ENCODE measurements at places on chromosomes 6 and 20. TPM values are rescaled to one million over a fixed set of nuclear protein-coding genes. Genes with fewer than 3 reads are reported as not detected.

The OPRL1 gene
- total RNA-seq: 0.51 TPM

The ERVFRD-1 gene
- not detected for total RNA-seq

The KHDC1 gene
- total RNA-seq: 5.8 TPM

The LKAAEAR1 gene
- not detected for total RNA-seq

The CNKSR3 gene
- 14.9 TPM for total RNA-seq

The DEF6 gene
- total RNA-seq: 23.6 TPM

The EPHA7 gene
- 0.06 TPM for total RNA-seq

The CYP21A2 gene
- not detected for total RNA-seq

The SAMHD1 gene
- 12.7 TPM for total RNA-seq

The SOX18 gene
- total RNA-seq: not detected

The BPIFB4 gene
- not detected for total RNA-seq

The KCNK15 gene
- total RNA-seq: 1.3 TPM

The ZNF334 gene
- 0.54 TPM for total RNA-seq

The CALHM4 gene
- total RNA-seq: not detected

The TGM2 gene
- 33.4 TPM for total RNA-seq

DNA sequence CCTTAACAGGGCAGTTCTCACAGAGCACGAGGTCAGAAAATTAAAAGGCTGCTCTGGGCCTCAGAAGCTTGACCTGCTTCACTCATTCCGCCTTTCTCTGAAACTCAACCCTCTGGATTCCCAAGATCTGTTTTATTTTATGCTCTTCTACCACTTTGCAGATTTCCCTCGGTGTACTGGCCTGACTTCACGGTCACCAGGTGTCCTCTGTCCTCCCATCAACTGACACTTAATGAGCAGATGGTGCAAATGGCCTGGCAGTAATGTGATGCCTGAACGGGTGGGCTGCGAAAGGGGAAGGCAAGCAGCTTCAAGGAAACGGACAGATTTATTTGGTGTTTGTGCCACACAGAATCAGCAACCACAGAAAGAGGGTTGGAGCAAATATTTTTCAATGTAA lies 169.7 kb upstream of the TFAP2D start:
- DNase-seq: no peak

GRCh38 chr20:19347943-19348456 lies 135.6 kb downstream of the SLC24A3 start:
- peak; percentile 21 for DNase-seq

DNA sequence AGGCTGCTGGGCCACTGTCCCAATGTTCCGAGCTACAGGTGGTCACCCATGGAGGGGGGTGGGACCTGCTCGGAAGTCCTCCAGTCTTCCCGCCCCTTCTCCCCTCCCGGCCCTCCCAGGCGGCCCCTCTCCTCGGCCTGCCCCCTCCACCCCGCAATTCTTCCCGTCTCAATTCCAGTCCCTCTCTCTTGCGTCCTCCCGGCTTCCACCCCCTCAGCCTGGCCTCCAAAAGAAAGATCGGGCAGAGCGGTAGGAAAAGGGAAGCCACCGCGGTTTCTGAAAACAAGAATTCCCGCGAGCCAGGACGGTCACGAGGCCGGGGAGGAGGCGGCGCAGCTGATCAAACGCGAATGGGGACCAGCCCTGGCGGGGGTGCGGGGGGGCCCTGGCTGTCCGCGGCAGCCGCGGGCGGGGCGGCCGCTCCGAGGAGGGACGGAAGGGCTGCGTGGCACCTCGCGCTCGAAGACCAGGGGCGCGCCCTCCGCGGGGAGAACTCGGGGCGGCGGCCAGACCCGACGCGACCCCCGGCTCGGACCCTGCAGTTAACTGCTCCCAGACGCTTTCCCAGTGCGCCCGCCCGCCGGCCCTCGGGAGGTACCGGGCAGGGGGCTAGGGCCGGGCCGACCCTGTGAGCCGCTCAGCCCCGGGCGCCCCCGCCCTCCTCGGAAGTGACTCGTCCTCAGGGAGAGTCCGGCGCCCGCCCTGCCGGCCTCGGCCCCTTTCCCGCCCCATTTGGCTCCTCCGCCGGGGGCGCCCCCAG lies 1.0 kb downstream of the PXDC1 start:
- peak; percentile 81 for DNase-seq

DNA sequence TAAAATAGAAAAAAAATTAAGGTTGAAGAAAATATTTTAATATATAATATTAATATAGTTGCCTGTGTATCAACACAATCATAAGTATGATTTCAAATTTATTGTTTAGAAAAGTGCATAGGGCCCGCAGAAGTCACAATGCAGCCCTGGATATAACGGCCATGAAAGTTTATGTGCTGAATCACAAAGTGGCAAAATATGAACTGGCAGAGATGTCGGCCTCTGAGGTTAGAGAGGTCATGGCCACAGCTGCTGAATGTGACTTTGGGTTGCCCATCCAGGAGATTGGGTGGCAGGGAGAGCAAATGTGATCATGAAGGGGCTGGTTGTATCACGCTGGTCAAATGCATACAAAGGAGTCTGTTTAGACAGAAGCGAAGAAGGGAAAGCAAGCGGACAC lies 35.7 kb downstream of the COL11A2 start:
- DNase-seq: no peak

DNA sequence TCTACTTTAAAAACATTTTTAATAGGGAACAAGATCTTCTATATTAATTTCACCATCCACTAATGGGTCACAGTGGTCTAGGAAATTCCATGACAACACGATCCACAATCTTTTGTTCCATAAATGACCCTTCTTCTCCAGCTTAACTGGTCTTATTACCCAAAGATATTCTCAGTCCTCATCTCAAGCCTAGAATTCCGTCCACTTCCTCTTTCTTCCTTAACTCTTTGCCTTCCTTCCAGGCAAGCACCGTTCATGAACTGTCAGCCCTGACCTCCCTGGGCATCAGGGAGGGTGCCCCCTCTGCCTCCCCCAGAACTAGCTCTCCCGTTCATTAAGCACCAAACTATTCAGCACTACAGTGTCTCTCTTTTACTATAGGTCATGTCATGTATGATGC lies 8.0 kb downstream of the SAYSD1 start:
- no peak for DNase-seq

GRCh38 chr6:24255676-24256075 lies 102.2 kb downstream of the DCDC2 start:
- DNase-seq: no peak

- DNase-seq: no peak
Measured at GRCh38 chr20:34461779-34462087, 54.5 kb upstream of the DYNLRB1 start.

DNA sequence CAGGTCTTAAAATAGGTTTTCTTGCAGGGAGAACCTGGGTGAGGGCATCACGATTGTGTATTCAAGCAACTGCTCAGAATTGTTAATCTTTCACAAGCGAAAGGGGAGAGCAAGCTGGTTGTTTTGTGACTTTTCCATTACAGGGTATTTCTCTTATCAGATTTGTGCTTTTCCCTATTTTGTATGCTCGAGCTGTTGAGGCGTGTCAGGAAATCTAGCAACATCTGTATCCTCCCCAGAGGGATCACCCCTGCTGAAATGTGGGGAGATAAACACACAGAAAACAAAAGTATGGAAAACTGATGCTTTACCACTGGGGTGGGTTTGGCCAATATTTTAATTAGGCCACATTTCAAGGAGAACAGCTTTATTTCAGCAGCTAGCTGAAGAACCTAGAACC lies 187.0 kb downstream of the DTNBP1 start:
- no peak for DNase-seq

DNA sequence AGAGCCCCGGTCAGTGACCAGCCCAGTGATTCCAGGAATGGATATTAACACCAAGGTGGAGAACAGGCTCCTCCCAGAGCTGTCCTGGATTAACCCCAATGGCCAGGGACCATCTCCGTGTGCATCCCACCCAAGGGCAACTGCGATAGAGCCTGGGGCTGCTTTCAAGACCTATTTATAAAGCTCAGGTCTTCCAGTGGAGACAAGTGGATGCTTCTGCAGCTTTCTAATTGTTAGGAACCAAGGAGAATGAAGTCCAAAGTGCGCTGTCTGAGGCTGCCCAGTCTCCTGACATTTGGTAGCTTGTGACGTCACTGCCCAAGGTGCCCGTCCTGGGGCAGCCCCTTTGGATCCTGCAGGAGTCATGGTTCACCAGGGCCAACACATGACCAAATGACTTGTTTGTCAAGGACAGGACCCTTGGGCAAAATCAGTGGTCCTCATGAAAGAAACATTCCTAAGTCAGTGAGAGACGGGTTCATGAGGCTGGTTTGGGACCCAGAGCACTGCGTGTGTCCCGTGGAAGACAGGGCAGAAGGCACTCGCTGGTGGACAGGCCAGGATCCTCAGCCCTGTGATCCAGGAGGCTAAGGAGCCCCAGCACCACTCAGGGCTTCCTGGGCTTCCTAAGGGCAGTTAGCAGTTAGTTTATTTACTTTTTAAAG lies 174.9 kb downstream of the ANKRD60 start:
- DNase-seq: no peak

DNA sequence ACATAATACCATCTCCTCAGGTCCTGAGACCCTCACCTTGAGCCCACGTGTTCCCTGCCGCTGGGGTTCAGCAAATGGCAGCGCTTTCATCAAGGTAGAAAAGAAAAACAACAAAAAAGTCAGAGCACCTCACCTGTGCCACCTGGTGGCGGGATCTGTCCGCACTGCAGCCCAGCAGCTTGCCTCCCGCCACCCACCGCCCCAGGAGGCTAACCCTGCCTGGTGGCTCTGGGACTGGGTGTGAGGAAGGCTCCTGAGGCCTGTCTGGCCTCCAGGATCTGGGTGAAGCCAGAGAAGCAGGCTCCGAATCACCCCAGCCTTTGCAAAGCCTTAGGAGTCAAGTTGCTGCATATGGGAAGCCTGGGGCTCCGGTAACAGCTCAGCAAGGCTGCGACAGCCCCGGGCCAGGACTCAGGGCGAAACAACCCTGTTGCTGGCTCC lies 270.8 kb downstream of the BMP7 start:
- peak; percentile 36 for DNase-seq

GRCh38 chr6:75318900-75319299 lies 34.3 kb upstream of the TMEM30A start:
- DNase-seq: no peak

DNA sequence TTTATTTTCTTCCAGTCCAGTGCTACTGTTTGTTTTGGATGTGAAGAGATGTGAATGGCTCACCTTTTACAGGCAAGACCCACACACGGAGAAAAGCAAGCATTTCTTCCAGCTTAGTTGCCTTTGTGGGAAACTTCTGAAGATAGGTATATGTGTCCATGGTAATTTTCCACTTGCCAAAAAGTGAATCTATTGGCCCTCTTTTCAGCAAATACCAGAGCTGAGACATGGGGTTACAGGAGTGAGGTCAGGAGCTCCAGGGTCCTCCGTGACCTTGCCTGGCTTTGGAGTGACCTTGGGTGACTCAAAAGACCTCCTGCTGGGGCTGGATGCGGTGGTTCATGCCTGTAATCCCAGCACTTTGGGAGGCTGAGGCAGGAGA lies 166.7 kb downstream of the SCML4 start:
- no peak for DNase-seq

DNA sequence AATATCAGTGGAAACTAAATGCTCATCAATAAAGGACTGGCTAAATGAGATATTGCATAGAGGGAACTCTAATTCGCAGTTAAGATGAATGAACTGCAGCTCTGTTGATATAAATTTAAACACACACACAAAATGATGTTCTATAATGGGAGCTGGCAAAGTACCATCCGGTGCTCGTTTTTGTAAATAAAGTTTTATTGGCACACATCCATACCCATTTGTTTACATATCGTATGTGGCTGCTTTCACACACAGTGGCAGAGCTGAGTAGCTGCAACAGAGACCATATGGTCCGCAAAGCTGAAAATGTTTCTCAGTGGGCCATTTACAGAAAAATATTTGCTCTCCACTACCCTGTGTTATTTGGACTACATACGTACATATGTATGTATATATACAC lies 120.7 kb downstream of the EDN3 start:
- DNase-seq: no peak

GRCh38 chr6:106027758-106028157 lies 58.4 kb upstream of the PRDM1 start:
- no peak for DNase-seq

GRCh38 chr6:112289038-112289566 lies 34.7 kb upstream of the LAMA4 start:
- DNase-seq: peak; percentile 58

DNA sequence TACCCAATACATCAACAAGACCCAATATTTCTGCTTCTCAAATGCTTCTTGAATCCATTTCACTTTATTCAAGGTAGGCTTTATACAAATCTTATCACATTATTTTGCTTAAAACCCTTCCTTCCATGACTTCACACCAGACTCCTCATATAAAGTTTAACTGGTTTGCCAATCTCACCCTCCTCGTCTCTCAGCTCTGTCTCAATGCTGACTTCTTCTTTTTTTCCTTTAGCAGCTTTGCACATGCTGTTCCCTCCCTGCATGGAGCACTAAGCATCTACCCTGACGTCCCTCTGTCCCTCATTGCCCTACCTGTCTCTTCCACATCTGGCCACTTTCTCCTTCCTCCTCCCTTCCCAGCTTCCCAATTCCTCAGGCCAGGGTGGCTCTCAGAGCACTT lies 31.4 kb downstream of the KCNK17 start:
- no peak for DNase-seq

- DNase-seq: peak; percentile 42
Measured at GRCh38 chr6:139129284-139129683, 5.6 kb upstream of the HECA start.

GRCh38 chr20:21557241-21558020 lies 43.6 kb upstream of the NKX2-2 start:
- DNase-seq: peak; percentile 53

DNA sequence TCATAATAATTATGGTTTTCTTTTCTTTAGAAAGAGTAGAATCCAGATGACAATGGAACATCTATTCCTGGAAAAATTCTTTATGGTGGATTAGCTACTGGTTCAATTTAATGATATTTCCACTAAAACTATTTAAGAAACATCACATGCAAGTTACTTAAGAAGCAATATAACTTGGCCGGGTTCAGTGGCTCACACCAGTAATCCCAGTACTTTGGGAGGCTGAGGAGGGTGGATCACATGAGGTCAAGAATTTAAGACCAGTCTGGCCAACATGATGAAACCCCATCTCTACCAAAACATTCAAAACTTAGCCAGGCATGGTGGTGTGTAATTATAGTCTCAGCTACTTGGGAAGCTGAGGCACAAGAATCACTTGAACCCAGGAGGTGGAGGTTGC lies 65.9 kb upstream of the SMLR1 start:
- no peak for DNase-seq

GRCh38 chr6:133504761-133505160 lies 263.6 kb downstream of the EYA4 start:
- DNase-seq: peak; percentile 32

- peak; percentile 88 for DNase-seq
Measured at GRCh38 chr6:2448826-2449571, 203.6 kb upstream of the GMDS start.

DNA sequence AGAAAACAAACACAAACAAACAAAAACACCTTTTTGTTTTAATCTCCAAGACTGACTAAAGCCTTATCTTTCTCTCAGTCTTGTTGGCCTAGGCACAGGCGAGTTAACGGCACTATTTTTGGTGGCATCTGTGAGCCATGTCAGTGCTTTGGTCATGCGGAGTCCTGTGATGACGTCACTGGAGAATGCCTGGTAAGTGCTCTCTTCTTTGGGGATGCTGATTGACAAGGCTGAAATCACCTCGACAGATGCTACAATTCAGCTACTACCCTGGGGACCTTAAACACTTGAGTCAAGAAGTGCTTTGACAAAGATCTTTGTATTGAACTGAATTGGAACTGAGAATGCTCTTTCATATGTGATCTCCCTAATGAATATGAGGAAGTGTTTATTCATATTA lies 384.1 kb downstream of the LAMA2 start:
- no peak for DNase-seq

GRCh38 chr20:59153355-59153681 lies 10.3 kb upstream of the ZNF831 start:
- DNase-seq: no peak

GRCh38 chr6:26032340-26033084 lies 54.7 kb upstream of the HFE start:
- peak; percentile 63 for DNase-seq

Measured in Daoy (cell line).